WTC11 (cell line): ENCODE measurements at places on chromosomes 5 and 9. TPM values are rescaled to one million over a fixed set of nuclear protein-coding genes. Genes with fewer than 3 reads are reported as not detected.
A peak's percentile ranks its signal among the peaks of the same experiment; 100 is the strongest.

DNA sequence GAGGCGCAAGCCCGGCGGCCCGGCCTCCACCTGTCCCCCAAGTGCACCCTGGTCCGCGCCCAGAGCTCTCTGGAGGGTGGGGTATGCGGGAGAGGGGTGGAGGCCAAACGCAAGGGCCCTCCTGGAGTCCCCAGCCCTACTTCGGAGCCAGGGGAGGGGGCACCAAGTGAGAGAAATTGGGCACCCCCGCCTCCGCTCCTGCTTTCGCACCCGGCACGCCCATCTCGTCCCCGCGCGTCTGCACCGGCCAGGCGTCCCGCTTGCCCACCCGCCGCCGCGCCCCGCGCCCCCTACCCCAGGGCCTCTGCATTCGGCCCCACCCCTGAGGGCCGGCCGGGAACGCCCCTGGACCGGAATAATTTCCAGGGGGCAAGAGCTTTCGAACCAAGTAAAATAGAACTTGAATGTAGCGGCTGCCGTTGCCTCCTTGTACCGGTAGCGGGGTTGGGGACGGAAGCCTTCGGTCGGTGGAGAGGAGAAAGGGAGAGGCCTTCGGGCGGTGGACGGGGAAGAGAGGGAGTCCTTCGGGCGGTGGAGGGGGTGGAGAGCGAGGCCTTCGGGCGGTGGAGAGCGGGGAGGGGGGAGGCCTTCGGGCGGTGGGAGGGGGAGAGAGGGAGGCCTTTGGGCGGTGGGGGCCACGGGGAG lies 694 bp upstream of the PHPT1 start:
- peak; percentile 60 for DNase-seq

DNA sequence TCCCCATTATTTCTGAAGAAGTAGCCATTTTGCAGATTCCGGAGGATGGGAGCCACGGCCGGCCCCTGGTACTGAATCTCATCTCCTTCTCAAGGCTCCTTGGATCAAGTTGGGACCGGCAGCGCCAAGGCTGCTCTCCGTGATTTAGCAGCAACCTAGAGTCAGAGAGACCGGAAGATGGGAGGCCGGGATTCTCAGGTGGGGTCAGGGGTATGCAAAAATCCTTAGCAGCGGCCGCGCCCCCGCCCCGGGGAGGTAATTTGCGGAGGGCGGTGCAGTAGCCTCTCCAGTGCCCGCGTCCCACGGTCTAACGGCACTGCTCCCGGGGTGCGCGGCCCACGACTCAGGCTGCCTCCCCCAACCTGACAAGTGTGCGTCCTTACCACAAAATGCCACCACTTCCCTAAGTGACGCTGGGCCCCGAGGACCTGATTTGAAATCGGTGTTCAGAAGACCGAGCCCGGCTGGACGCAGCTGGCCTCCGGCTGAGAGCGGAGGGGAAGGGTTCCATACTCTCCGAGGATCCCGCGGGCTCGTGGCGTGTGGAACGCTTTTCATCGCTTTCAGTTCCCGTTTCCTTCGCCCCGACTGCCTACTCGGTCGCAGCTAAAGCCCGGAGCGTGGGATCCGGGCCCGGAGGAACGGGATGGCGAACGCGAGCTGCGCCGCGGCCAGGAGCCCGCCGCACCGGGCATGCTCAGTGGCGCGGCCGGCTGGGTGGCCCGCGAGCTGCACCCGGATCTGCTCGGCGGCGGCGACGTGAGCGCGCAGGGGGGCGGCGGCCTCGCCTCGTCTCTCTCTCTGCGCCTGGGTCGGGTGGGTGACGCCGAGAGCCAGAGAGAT lies at the start of gene SCAMP1:
Gene SCAMP1 (plus strand): TSS at position 787 of the 843 bp plus-strand sequence. CDS start 55 bp downstream, at position 842.
- DNase-seq = peak; percentile 86

GRCh38 chr9:124506433-124506832 lies 766 bp downstream of the NR5A1 start:
- no peak for DNase-seq

GRCh38 chr9:136751244-136751643 lies 2.9 kb upstream of the LCN6 start:
- DNase-seq = no peak

DNA sequence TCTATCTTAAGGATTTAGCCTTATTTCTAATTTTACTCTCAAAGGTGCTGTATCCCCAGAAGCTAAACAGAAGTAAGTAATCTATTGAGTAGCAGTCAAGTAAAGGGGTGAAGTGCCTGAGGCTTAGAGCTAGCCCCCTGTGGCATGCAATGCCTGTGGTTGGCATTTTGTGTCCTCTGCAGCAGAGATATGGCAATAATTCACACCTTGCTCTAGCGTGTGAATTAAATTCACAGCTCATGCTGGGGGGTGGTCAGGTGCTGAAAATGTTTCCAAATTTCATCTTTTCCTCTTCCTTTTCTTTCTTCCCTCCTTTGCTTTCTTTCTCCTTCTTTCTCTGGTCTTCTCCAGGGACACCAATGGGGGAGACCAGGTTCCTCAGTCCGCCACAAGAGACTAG lies 262.1 kb downstream of the GABRB2 start:
- no peak for DNase-seq

GRCh38 chr5:96651047-96651446 lies 11.1 kb upstream of the CAST start:
- no peak for DNase-seq

DNA sequence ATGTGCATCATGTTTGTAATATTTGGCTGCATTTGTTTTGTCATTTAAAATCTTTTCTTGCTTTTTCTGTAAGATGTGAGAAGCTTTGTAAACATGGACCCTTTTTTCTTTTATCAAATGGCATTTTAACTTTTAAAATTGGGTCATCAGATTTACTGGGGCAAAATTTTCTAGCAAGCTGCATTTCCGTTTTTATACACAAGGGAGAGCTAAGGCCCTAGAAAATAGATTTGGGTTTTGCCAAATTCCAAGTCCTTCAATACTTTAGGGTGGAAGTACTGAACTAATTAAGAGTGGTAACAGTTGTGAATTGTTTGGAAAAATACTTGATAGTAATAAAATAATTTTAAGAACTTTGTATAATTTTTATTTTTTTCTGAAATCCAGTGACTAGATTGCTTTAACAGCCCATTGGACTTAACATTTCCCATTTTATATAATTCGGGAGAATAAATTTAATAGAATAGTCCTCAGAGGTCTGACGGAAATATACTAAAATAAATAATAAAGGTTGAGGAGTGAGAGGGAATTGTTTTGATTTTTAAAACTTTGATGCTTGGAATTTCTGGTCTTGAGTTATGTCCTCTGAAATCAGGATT lies 117.4 kb downstream of the SMARCA2 start:
- DNase-seq = no peak

Gene ORM2
- total RNA-seq = 0.73 to 1.6 TPM (median 1.0 TPM) in 3 replicates
